ENCODE measurements at places on chromosomes 12 and 14. TPM values are rescaled to one million over a fixed set of nuclear protein-coding genes. Genes with fewer than 3 reads are reported as not detected.

DNA sequence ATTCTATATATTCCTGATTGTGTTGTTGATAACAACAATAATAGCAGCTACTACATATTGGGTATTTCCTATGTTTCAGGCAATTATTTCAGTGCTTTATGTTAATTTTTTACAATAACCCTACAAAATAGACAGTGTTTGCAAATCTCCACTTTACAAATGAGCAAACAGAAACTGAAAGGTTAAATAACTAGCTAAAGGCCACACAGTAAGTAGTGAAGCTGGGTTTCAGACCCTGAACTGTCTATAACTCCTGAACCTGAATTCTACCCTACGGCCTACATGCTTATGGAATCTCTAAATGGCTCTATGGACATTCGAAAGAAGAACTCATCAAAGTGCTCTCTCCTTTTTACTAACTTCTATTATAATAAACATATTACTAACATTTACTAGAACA lies 19.7 kb upstream of the NUDT4 start:
- no peak for DNase-seq

DNA sequence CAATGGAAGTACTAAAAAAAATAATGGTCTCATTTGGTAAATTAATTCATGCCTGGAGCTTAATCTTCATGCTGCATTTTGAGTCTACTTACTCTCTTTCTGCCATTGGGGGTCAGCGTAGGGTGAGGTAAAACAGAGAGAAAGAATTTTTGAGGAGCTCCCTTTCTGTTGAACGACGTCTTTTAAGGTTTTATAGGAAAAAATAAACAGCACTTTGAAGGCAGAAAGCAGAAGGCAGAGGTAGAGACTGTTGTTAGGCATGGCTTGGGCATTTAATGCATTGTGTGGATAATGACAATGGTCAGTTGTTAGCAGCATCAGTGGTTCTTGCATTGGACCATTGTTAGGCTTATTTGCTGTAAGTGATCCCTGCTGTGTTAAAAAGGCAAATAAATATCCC lies 557.2 kb upstream of the STXBP6 start:
- no peak for DNase-seq

- DNase-seq: no peak
These were observed 72.2 kb downstream of the TMEM132C start for GRCh38 chr12:128339126-128339520.

GRCh38 chr14:103329401-103330347 lies 4.4 kb upstream of the EIF5 start:
- no peak for DNase-seq

- DNase-seq: no peak
These were observed 13.4 kb upstream of the DNAH10 start for GRCh38 chr12:123748661-123749060.

DNA sequence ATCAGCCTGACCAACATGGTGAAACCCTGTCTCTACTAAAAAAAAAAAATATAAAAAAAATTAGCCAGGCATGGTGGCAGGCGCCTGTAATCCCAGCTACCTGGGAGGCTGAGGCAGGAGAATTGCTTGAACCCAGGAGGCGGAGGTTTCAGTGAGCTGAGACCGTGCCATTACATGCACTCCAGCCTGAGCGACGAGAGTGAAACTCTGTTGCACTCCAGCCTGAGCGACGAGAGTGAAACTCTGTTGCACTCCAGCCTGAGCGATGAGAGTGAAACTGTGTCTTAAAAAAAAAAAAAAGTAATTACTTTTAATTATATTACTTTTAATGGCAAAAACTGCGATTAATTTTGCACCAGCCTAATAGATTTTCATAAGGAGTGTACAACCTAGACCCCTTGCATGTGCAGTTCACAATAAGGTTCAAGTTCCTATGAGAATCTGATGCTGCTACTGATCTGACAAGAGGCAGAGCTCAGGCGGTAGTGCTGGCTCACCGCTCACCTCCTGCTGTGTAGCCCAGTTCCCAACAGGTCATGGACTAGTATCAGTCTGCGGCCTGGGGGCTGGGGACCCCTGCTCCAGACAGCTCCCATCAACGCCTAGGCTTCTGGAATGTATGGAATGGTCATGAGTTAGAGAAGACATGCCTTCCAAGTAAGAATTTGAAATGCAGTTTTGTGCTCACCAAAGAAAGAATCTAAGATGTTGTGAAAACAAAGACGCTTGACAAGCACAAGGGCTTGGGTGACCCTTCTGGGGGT lies 10.1 kb downstream of the LTB4R start:
- no peak for DNase-seq

GRCh38 chr14:92940543-92940942 lies 17.6 kb downstream of the CHGA start:
- no peak for DNase-seq

- no peak for DNase-seq
These were observed 42.0 kb downstream of the IQSEC3 start for GRCh38 chr12:108594-108993.

DNA sequence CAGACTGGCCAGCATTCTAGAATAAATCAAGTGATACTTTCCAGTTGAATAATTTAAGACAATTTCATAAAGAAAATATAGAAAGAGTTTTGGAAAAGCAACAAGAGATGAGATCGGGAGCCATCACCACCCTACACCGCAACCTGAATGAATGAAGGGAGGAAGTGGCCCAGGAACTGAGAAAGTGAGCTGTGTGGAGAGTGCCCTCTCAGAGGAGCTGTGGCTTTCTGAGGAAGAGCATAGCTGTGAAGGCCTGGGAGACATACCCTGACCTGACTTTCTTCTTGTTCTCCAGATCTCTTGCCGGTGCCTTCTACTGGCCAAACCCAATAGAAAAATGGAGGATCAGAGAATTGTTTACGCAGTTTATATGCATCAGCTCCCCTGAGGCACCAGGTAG lies 79.3 kb upstream of the TSPAN8 start:
- no peak for DNase-seq

GRCh38 chr12:10614056-10614370 lies 604 bp upstream of the MAGOHB start:
- DNase-seq: no peak

DNA sequence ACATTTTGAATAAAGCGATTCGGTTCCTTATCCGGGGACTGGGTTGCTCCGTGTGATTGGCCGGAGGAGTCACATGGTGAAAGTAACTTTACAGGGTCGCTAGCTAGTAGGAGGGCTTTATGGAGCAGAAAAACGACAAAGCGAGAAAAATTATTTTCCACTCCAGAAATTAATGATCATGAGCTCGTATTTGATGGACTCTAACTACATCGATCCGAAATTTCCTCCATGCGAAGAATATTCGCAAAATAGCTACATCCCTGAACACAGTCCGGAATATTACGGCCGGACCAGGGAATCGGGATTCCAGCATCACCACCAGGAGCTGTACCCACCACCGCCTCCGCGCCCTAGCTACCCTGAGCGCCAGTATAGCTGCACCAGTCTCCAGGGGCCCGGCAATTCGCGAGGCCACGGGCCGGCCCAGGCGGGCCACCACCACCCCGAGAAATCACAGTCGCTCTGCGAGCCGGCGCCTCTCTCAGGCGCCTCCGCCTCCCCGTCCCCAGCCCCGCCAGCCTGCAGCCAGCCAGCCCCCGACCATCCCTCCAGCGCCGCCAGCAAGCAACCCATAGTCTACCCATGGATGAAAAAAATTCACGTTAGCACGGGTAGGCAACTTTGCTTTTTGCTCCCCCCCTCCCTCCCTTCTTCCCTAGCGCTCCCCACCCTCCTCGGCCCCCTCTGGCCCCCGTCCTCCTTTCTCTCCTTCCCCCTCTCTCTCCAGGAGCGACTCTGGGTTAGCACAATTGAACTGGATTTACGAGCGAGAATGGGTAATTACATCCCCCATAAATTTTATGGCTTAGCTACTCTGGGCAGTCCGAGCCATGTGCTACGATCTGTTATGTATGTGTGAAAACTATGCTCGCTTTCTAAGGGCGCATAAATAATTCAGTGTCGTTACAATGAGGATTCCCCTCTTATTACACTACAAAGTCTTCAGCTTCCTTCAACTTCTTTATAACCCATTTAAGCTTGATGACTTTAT lies at the start of gene HOXC4:
HOXC4 (plus strand) TSS at position 85 of the 991 bp plus-strand sequence; CDS start at position 173, 88 bp downstream.
- DNase-seq: no peak

GRCh38 chr14:104034976-104035699 lies 50.4 kb upstream of the ASPG start:
- no peak for DNase-seq

- DNase-seq: no peak
These were observed 17.1 kb downstream of the SLC25A3 start for GRCh38 chr12:98610596-98610995.

GRCh38 chr12:122099280-122099749 lies 20.8 kb downstream of the MLXIP start:
- no peak for DNase-seq

- DNase-seq: no peak
These were observed 62.8 kb downstream of the TSHR start for GRCh38 chr14:81018251-81018650.

GRCh38 chr12:2800046-2800570 lies 5.3 kb downstream of the FKBP4 start:
- DNase-seq: no peak

GRCh38 chr14:47262801-47263200 lies 412.6 kb downstream of the MDGA2 start:
- DNase-seq: no peak

- DNase-seq: no peak
These were observed 41.3 kb downstream of the STK38L start for GRCh38 chr12:27285403-27285802.

GRCh38 chr12:82966001-82966559 lies 279.4 kb downstream of the TMTC2 start:
- DNase-seq: no peak

DNA sequence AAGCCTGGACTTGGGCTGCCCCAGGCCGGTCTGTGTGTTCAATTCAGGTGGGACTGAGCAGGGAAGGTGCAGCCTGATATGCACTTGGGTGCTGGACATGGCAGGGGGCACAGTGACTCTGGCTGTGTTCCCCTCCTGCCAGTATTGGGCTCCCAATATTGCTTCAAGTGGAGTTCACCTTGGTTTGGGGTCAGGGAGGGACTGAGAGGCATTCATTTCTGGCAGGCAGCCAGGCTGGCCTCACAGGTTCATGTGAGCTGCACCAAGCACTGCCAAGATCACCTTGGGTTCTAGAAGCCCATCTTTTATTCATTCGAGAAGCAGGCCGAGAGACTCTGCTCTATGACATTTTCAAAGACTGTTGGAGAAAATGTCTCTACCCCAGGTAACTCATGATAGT lies 245.0 kb downstream of the CHST11 start:
- DNase-seq: no peak

DNA sequence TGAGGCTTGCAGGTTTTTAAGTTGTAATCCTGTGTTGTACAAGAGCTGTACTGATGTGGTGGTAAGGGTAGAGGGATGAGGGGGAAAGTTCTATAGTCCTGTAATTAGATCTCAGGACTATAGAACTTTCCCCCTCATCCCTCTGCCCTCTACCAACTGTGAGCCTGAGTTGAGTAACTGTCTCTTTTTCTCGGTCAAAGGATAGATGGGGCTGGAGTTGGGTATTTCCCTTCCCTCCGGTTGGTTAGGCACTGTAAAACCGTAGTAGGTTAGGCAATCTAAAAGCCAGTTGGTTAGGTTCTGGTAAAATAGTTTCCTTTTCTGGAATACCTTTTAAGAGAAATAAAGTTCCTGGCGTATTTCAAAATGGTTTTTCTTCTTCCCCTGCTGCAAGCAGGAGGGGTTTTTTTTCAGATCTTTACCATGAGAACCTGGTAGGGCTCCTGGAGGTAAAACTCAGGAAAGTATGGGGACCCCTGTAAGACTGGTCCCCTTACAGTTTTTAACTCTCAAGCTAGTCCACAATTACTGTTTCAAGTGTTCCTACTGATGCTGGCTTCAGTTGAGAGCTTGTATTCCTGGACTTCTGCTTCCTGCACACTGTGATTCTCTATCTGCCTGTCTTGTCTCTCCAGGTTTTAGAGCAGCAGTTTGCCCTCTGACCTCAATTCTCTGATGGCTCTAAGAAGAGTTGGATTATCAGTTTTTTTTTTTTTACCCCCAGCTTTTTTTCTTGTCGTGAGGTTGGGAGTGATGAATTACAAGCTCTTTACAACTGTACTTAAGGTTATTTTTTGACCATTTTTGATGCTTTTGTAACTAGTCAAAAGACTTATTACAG lies 58.7 kb downstream of the FUT8 start:
- no peak for DNase-seq

- no peak for DNase-seq
These were observed 78.7 kb downstream of the PPM1A start for GRCh38 chr14:60327447-60328331.

DNA sequence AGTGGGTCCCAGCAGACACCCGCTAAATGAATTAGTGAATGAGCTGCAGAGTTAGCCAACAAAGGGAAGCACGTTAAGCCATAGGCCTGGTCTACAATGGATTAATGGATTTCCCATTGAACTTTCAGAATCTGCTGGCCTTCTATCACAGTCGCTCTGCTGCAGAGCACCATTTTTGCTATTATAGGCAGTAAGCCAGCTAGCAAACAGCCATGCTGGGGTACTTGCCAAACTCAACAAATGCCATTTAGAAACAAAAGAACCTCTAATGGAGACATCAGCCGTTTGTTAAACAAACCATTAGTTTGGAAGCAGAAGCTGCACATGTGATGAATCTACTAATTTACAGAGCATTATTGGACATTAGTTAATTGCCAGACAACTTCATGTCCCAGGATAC lies 181.1 kb upstream of the STXBP6 start:
- DNase-seq: no peak

DNA sequence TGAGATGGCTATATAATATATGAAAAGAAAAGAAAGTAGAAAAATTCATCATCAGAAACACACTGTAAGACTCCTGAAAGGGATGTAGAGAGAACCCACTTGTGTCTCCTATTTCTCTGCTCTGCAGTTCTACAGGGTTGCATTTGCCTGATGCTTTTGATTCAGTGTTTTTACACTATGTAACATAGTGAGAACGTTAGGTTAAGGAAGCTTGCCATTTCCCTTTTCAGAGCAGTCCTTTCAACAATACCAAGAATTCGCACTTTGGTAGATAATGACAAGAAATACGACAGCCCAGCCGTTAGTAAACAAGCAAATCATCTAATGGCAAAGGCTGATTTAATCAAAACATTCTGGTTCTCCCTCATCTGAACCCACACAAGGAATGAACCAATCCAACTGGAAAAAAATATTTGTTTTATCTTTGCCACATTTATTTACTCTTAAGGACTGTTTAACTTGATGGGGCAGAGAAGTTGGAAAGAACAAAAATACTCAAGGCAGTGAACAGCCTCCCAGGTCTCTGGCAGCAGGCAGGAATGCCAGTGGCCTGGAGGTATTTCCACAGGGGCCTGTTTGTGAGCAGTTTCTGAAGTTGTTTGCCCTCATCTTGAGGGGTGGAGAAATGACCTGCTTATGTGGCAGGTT lies 30.8 kb upstream of the SOCS2 start:
- DNase-seq: no peak

The CACNA1C gene
- 0.03 TPM for total RNA-seq

The NINJ2 gene
- total RNA-seq: 1.9 TPM

The DAO gene
- not detected for total RNA-seq

The CABP1 gene
- total RNA-seq: not detected

The CLEC4A gene
- total RNA-seq: 0.33 TPM

The HOXC5 gene
- total RNA-seq: 5.0 TPM

The DPF3 gene
- not detected for total RNA-seq

The SYT1 gene
- total RNA-seq: 3.0 TPM
